ENCODE measurements at places on chromosomes 3 and 15.

DNA sequence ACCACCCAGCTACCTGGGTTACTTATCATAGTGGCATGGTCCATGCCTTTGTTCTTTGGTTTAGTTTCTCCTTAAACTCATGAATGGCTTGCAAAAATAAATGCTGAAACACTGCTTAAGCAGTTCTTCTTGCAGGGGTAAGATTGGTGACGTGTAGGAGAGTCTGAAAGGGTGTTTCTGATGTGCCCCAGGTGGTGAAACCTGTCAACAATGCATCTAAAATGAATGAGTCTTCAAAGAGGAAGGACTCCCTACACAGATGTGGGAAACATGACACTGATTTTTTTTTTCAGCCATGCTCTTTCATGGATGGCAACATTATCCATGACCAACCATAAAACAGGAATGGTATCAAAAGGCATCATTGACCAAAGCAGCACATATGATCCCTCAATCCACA is 72.0 kb downstream of the KCNH8 start:
- no peak for DNase-seq

DNA sequence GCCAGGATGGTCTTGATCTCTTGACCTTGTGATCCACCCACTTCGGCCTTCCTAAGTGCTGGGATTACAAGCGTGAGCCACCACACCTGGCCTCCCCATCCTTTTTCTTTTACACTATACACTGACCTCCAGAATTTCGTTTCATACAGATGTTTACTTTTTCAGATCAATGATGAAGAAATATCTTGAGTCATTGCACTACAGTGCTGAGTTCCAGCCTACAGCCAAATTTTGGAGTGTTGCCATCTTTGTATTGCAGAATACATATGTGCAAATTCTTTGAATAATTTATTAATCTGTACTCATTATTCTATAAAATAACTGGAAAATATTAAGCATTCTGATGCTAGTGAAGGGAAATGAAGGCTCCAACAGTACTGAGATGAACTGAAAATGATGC is 12.5 kb downstream of the ZPLD1 start:
- DNase-seq: no peak

GRCh38 chr3:61667383-61667782 is 106.0 kb downstream of the PTPRG start:
- no peak for DNase-seq

DNA sequence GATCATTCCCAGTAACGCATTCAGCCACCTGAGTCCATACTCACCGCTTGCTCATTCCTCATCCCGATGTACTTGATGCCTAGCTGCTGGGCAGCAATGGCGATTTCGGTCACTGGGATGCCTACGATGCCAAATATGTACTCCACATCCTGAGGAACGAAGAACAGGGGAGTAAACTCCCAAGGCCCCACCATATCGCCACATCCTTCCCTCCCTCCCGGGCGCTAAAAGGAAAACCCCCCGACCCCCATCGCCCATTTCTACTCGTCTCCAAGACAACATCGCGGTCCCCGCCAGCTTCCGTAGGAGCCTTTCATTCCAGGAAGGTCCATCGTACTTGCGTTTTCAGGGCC is 347 bp downstream of the HACL1 start:
- DNase-seq: no peak

DNA sequence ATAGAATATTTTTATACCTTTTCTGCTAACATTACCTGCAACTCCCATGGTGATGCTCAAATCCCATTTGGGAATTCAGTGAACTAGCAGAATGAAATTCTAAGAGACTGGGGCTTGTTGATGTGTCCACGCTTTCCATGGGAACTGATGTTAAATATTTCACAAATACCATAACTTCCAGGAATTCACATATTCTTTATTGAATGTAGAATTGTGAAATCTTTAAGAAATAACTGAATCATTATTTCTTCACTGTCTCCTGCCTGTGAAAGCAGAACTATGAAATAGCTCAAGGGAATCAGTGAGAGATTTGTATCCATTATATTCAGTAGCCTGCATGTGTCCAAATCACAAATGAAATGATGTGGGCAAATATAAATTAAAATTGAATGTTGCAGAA is 130.8 kb downstream of the SERPINI1 start:
- no peak for DNase-seq

DNA sequence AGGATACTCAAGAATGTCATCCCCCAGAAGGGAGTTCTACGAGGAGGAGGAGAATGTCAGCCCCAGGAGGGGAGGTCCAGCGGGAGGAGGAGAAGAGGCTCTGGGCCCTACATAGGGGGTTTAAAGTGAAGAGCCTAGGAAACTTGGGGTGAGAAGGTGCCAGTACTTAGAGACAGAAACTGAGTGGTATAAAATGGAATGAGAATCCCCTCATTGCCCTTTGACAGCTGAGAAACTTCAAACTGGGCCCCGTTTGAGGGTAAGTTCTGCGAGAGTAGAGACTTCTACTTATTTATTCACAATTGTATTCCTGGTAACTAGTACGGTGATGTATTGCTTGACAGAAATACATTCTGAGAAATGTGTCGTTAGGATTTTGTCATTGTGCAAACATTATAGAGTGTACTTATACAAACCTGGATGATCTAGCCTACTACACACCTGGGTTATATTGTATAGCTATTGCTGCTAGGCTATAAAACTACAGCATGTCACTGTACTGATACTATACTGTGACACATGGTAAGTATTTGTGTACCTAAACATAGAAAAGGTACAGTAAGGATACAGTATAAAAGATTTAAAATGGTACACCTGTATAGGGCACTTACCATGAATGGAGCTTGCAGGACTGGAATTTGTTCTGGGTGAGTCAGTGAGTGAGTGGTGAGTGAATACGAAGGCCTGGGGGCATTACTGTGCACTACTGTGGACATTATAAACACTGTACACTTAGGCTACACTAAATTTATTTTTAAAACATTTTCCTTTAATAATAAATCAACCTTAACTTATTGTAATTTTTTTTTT is 62.0 kb downstream of the TSC22D2 start:
- DNase-seq: no peak

DNA sequence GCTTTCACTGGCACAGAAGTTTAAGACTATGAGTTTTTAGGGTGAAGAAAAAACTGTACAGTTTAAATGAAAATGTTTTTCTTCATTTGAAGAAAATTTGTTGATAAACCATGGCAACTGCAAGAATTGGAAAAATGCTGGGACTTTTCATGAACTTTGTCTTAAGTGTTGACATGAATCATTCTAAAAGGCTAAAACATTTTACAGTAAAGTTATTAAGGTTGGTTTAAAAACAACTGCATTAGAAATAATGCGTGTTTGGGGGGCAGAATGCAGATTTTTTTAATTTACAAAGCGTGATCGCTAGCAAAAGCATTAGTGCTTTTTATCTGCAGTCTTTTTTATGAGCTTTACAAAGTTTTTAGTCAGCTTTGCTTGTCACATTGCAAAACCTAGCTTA is 601.9 kb upstream of the TGFBR2 start:
- DNase-seq: no peak

DNA sequence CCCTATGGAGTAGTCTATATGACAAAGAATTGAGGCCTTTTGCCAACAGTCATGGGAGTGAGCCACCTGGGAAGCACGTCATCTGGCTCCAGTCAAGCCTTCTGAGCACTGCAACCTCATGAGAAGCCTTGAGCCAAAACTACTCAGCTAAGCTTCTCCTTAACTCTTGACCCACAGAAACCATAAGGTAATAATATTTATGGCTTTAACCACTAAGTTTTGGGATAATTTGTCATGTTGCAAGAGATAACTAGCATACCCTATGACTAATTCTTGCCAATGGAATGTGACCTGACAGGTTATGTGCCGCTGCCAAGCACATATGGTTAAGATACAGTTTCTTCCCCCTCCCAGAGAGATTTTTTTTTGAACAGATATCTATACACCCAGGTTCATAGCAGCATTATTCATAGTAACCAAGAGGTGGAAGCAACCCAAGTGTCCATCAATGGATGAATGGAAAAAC is 11.8 kb upstream of the SLC6A11 start:
- no peak for DNase-seq

Data from activated T-helper 1 cell treated with Interleukin-2 at 50 U/mL for 16 hours (primary cell).